ENCODE measurements at places on chromosomes 11 and 22.
A peak's percentile ranks its signal among the peaks of the same experiment; 100 is the strongest.

GRCh38 chr22:38981992-38982927, at the start of gene APOBEC3B:
APOBEC3B (plus strand) TSS chr22:38982347; CDS start chr22:38982454, 107 bp downstream.
- peak; percentile 59 for DNase-seq

GRCh38 chr11:11966826-11967668, 41.4 kb downstream of the DKK3 start:
- DNase-seq, result peak; percentile 89

- DNase-seq, result no peak
Measured at GRCh38 chr22:27857443-27857842, 55.9 kb upstream of the MN1 start.

GRCh38 chr11:70863186-70863585, 389.2 kb downstream of the SHANK2 start:
- DNase-seq, result no peak

DNA sequence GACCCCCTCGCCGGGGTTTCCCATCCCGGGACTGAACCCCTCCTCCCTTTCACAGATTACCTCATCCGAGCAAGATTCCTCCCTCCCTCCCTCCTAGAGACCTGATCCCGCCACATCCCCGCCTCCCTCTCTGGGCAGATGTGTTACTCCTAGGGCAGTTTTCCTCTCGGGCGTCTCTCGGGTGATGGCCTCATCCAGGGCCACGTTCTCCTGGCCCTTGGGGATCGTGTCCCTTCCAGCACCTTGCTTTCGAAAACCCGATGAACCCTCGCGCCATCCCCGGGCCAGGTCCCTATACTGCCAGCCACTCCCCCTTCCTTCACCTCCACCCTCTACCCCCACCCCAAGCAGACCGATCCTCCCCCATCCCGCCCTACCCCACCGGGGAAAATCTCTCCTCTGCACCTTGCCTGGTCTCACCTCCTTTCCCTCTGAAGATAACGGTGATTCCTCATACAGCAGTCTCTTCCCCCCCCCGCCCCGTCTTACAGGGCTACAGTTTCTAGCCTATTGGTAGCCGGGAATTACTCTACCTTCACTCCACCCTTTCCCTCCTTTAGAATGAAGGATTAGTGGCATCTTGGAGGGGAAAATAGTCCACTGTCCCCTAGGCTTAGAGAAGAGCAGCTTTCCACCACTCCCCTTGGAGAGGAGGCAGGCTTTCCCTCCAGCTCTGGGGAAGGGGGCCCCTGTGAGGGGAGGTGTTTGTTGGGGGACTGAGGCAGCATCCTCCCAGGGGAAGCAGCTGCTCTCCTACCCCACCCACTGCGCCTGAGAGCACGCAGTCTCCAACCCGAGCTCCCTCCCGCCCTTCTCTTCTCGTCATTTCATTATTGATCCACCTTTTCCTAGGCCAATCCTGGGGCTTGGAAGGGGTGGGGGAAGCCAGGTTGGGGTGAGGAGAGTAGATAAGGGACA, 1.2 kb downstream of the KMT2A start:
- DNase-seq, result peak; percentile 45

DNA sequence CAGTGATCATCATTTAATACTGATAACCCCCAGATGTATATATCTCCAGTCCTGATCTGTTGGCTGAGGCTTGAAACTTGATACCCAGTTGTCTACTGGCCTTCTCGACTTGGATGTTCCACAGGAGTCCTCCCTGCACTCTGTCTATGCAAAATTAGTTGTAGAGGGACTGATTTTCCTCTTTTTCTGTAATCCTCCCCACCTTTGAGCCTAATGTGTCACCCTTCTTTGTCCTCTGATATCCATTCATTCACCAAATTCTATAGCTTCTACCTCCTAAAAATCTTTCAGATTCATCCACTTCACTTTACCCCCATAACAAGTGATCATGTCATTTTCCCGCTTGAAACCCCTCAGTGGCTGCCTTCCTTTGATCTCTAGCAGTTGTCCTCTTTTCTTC, 16.4 kb downstream of the COA4 start:
- DNase-seq, result no peak

GRCh38 chr11:27701355-27702105, 1.3 kb upstream of the BDNF start:
- DNase-seq, result peak; percentile 48

DNA sequence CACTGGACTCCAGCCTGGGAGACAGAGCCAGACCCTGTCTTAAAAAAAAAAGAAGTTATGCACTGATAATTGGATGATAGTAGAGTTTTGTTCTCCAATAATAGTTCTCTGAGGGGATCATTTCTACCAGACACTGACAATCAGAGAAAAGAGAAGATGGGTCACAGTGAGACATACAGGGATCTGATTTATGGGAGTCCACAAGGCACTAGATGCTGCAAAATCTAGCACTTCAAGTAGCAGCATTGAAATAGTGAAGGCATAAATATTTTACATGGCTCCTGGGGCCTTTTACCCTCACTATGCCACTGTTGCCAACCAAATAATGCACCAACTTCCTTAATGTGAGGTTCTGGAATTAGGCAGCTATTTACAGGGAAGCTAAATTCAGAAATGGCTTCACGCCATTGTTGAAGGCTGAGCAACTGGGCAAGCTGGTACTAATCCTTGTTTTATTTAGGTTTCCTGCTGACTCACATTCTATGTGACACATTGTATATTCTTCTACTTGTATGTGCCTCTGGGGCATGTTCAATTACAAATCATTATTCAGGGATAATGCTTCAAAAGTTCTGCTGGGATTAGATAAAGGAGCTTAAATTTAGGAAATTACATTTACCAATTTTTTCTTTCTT, 38.2 kb upstream of the ABTB2 start:
- no peak for DNase-seq

DNA sequence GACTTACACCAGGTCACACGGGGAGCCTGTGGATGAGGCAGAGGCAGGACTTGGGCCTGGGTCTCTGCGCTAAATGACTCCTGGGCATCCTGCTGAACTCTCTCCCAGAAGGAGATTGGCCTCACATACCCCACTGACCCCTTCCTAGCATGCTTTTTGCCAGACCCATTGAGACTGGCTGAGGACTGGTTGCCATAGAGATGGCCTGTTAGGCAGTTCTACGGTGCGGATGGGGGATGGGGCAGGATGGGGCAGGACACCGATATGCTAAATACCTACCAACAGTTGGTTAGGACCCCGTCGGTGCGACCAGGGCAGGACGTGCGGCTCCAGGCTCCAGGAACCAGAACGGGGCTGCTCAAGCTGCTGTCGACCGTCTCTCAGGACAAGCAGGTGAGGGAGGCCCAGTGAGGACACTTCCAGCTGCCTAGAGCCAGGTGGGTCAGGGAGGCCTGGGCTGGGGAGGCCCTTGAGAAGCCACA, at the start of gene TSGA10IP:
TSGA10IP (plus strand) TSS at position 51 of the 482 bp plus-strand sequence; CDS start at position 247, 196 bp downstream.
- DNase-seq, result no peak

DNA sequence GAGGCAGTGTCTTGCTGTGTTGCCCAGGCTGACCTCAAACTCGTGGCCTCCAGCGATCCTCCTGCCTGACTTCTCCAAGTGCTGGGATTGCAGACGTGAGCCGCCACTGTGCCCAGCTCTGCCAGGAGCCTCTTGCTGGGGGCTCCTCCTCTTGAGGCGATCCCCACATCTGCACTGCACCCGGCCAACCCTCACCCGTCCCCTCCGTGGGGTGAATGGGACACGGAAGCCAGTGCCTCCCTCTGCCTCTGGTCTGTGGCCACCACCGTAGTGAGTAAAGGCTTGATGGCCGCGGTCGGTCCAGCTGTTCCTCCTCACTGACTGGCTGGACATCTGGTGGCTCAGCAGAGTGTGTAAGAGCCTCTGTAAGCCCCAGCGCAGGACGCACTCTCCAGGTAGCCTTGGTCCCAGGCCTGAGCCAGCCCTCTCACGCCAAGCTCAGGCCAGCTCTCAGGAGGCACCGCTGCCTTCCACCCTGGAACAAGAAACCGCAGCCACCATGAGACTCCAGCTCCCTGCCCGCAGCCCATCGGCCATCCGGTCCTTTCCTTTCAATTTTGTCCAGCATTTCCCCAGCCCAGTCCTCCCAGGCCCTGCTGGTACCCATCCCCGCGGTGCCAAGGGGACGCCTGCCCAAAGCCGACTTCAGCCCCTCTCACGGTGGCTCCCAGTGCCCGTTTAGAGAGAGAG, 100.3 kb downstream of the BRD1 start:
- no peak for DNase-seq

- no peak for DNase-seq
Measured at GRCh38 chr22:33921525-33922348, 1.5 kb upstream of the LARGE1 start.

DNA sequence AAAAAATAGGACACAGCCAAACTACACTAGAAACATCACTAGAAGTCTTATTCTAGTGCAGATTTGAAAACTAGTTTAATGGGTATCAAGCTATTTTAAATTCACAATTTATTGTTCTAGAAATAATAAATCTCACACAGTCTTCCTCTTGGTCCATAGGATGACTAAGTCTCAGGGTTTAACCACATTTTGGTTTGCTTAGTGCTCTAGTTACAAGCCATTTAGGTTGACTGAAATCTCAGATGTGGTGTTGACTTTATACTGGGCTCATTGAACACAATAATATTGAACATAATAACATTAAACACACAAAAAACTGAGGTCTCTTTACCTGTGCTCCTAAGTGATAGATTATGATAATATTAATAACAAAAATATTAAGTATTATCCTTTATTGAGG, 760.3 kb upstream of the CCDC179 start:
- no peak for DNase-seq

DNA sequence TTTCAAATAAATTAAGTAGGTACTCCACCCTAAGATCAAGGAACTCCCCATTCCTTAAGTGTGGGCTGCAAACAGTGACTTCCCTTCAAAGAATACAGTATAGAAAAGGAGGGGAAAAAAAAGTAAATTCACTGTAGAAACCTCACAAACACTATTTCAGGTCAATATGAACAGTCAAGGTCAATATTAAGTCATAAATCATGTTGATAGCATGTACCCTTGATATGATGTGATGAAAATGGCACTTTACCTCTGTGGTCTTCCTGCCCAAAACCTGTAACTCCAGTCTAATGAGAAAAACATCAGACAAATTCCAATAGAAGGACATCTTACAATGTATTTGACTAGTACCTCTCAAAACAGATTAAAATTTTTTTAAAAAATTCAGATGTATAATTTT, 8.2 kb downstream of the CKAP5 start:
- DNase-seq, result no peak

DNA sequence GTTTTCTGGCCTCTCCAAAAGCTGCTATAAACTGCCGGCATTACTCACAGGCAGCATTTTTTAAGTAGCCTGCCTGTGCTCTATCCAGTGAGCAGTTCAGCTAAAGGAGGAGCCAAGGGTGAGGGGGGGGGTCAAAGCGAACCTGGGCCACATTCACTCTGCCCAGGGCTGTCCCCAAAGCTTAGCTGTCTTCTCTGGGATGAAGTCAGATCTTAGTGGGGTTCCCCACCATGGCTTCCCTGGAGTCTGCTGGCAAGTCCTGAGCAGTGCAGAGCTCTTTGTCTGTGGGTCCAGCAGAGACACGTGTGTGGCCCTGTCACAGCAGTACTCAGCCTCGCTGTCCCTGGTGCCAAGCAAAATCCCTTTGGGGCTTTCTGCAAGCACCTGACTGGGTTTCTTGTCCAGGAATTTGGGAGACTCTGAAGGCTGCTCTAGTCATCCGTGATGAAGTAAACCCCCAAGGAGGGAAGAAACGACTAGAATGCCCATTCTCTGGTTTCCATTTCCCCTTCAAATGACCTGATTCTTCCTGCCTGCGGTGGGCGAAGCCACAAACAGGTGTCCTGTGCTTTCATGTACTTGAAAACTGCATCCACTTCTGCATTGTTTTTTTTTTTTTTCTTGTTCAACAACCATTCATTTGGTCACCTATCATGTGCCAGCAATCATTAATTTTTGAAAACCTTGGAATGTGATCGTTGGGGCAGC, 2.6 kb downstream of the KCNJ5 start:
- no peak for DNase-seq

DNA sequence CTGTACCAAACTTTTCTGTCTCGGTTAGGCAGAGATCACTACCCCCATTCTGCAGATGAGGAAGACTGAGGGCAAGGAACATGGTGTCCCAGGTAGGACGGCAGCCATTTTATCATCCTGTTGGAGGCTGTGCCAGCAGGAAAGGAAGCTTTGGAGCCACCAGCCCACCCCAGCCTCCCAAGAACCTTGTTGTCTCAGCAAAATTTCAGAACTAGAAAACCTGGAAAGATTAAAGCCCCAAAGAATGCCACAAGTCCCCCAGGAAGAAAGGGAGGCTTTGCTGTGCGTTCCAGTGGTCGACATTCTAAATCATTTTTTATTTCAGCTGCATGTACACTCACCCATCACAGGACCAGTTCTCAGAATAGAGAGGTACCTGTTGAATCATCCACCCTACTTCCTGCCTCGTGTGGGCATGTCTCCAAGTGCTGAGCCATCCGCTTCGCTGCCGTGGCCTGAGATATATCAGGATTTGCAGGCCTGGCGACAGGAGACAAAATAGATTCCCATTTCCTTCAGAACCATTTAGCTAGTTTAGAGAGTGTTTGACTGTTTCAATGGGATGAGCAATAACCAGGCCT, 13.0 kb upstream of the EIF3D start:
- peak; percentile 40 for DNase-seq

DNA sequence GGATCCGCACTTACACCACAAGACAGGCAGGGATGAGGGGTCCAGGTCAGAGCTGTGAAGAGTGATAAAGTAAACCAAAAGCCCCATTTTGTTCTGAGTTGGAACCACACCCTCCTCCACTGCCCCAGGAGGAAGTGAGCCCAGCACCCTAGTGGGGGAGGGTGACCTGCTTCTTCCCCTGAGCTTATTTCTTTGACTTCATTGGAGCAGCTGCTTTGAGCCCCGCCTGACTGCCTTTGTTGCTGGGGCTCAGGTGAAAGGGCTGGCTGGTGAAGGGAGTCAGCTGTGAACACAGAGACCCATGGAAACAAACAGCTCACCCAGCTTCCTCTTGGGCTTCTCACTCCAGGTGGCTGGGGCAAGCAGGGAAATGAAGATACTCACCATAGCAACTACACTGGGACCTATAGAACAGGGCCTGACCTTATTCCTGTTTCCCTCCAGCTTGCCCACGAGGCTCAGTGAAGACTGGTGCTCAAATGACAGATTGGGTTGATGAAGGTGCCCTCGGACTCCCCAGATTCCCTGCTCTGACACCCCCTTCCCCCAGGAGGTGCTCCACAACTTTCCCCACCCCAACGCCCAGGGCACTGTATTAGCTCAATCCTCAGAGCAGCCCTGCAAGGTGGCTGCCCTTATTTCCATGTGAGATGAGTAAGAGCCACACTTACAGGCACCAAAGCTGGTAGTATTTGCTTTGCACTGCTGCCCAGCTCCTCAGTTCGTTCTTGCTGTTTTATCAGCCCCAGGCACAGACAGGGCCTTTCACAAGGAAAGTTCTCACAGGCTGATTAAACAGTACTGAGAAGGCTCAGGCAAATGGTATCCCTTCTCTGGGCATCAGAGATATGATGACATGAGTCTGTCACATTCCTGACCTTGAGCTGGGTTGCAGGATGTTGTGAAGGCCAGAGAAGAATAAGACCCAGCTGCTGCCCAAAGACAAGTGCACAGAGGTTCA, 2.4 kb downstream of the UCP2 start:
- peak; percentile 20 for DNase-seq

GRCh38 chr11:70073871-70074371, 4.2 kb upstream of the ANO1 start:
- DNase-seq, result no peak

GRCh38 chr11:95650276-95650675, 139.3 kb downstream of the FAM76B start:
- DNase-seq, result no peak

GRCh38 chr22:37377927-37378326, 49.4 kb downstream of the ELFN2 start:
- DNase-seq, result no peak

GRCh38 chr11:1260023-1260501, 37.2 kb downstream of the MUC5B start:
- DNase-seq, result peak; percentile 82
